Activated CD4-positive, alpha-beta T cell treated with anti-CD3 and anti-CD28 coated beads for 4 hours (primary cell): ENCODE measurements at places on chromosomes 2 and 18.

DNA sequence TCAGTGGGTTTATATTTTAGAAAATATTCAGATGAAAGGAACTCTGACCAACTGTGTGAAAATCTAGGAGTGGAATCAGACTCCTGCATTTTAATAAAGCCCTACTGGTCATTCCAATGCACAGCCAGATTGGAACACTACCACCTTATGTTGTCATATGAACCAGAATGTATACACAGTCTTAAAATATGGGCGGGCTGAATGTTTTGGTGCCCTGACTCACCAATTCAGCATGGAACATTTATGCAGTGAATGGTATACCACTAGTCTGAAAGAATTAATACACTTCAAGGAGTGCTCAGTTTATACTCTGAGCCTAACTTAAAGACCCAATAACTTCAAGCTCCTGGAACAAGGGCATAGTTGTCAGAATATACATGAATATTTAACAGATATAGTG is 280.9 kb upstream of the TCF4 start:
- DNase-seq = no peak

DNA sequence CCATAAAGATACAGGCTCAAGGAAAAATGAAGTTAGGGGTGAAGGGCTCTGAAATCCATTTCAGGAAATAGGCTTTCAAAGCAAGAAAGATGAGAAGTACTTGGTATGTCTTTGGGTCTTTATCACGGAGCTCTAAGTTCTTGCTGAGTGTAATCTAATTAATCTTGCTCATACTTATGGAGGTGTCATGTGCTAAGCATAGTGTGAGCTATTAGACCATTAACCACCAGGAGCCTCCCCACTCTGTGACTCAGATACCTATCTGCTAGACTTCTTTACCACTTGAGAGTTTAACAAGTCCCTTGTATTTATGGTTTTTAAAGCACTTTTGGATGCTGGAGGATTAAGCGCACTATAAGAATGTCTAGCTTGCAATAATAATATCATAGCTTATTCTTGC is 678.7 kb downstream of the EPHA4 start:
- DNase-seq = no peak

DNA sequence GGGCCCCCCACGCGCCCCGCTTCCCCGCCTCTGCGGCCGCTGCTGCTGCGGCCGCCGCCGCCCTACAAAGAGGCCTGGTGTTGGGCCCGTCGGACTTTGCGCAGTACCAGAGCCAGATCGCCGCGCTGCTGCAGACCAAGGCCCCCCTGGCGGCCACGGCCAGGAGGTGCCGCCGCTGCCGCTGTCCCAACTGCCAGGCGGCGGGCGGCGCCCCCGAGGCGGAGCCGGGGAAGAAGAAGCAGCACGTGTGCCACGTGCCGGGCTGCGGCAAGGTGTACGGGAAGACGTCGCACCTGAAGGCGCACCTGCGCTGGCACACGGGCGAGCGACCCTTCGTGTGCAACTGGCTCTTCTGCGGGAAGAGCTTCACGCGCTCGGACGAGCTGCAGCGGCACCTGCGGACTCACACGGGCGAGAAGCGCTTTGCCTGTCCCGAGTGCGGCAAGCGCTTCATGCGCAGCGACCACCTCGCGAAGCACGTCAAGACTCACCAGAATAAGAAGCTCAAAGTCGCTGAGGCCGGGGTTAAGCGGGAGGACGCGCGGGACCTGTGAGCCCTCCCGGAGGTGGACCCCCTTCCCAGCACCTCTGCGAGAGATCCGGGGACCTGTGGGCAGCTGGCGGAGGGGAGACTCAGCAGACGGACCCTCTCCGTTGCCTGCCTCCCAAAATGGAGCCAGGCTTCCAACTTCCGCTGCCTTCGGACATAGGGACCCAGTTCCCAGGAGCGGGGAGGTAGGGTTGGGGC is 1.9 kb downstream of the SP5 start:
- DNase-seq = peak; percentile 16

DNA sequence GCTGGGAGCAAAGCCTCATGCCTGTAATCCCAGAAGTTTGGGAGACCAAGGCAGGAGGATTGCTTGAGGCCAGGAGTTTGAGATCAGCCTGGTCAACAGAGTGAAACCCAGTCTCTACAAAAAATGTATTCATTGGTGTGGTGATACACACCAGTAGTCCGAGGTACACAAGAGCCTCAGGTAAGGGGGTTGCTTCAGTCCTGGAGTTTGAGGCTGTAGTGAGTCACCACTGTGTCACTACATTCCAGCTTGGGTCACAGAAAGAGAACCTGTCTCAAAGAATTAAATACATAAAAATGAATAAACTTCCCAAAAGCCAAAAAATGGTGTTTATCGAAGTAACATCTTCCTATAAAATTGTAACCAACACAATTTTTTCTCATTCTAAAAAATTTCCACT is 568.1 kb upstream of the LINC00305 start:
- DNase-seq = no peak

GRCh38 chr2:64987001-64987955 is 1.9 kb upstream of the SLC1A4 start:
- DNase-seq = no peak

DNA sequence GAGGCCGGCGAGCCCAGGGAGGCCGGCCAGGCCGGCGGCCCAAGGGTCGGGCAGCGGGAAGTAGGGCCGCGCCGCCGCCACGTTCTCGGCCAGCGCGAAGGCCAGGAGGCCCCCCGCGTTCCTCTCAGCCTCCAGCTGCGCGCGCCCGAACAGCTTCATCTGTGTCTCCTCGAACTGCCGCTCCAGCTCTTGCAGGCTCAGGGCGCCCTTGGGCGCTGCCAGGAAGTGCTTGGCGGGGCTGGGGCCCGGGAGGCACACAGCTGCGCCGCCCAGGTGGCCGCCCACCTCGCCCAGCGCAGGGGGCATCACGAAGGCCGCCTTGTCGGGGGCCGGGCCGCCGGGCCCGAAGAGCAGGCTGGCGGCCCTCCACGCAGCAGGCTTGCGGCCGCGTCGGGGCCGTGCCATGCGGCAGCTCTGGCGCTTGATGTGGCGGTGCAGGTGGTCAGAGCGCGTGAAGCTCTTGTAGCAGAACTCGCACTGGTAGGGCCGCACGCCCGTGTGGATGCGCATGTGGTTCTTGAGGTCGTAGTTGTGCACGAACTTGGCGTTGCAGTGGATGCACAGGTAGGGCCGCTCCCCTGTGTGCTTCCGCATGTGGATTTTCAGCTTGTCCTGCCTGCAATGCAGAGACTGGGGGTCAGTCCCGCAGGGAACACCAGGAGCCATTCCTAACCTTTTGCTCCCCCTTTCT is 99.0 kb upstream of the SMAD2 start:
- DNase-seq = no peak
